ENCODE measurements at places on chromosomes 13 and 19. TPM values are rescaled to one million over a fixed set of nuclear protein-coding genes. Genes with fewer than 3 reads are reported as not detected.

The ZNF837 gene
- total RNA-seq = 0.37 TPM

The PNMA8B gene
- 0.89 TPM for total RNA-seq

- DNase-seq = no peak
Measured at GRCh38 chr19:7627166-7627565, 2.2 kb downstream of the XAB2 start.

DNA sequence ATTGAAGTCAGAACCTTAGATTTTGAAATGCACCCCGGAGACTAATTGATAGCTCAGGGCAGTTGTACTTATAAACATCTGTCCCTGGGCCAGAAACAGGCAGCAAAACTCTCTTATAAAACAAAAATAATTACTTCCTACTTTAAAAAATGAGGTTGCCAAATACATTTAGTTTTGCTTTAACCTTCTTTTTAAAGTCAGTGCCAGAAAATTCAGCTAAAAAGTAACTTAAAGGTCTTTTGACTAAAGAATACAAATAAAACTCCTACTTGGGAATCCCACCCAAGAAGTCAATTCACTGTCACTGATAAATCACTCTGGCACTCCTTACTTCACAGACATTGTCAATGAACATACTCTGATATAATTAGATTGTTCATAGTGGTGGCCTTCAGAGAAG, 60.7 kb downstream of the DOCK9 start:
- no peak for DNase-seq

Measured in left ventricle myocardium superior (tissue), 1 donor.